ENCODE measurements at places on chromosomes 7 and 10.

DNA sequence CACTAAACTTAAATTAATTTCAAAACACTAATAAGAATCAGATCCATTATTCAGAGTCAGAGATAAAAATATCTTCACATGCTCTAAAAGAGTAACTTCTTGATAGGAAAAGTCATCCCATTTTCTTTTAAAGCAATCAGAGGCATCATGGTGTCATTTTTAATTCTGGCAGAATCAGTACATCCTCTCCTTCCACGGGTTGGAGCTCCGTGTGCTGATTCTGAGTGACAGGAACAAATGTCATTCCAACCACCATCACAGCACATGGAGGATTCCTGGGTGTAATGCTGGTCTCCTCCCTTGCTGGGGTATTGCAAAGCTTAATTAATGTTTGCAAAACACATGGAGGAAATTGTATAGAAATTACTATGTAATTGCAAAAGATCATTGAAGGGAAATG is 114.5 kb upstream of the IMMP2L start:
- no peak for DNase-seq

DNA sequence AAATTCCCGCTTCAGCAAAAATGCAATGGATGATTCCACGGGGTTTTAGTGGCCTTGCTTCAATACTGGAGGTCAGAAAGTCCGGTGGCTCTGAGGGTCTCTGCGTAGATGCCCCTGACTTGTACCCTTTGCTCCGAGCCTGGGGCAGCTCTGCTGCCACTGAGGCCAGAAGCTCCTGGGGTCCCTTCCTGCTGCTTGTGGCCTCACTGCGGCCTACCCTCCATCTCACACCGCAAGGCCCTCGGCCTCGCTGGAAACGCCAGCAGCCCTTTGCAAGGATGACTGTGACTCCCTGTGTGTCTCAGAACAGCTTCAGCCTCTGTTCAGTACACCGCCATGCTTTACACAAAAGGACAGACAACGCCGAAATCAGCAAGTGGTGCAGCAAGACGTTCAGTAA is 244.8 kb downstream of the ACTR3B start:
- DNase-seq: no peak

DNA sequence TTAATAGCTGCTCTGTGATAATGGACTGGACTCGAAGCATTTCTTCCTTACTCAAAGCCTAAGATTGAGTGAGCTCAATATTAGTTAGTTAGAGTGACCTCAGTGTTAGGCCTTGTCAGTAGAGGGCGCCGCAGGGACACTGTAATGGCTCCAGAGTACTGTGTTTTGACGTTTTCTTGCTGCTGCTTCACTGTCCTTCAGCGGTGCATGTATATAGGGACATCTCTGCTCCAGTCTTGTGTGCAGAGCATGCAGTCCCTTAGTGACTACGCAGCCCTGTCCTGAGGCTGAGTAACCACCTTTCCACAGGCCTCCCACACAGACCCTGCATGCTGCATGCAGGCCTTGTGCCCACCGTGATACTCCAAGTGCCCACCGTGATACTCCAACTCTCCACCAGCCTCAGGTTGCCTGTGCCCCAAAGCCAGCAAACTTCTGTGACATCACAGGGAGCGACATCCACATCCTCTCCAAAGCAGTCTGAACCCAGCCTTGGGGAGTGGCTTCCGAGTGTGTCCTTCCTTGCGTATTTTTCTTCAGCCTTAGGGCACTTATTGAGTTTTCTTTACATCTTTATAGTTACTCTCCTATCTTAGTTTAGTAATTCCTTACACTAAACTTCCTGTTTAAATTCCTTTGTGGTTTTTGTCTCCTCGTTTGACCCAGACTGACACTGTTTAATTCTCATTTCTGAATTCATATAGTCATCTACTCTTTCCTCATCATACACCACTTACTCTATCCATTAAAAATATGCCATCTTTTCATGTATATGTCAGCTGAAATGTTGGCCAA is 118.2 kb downstream of the JAZF1 start:
- DNase-seq: peak; percentile 84

DNA sequence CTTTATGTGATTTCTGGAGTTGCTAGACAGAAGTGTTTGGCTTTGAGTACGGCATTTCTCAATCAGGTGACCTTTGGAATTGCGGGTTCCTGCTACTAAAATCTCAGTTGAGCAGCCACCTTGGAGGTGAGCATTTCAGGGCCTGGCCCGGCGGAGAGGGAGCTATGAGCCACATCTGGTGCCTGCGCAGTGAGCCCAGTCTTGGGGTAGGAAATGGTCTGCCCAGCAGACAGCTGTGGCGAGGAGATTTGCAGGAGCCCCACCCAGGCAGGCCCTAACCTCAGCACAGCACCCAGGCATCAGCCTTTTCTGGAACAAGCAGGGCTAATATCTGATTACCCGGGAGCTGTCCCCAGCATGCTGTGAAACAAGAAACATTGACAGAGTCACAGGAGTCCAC is 547.9 kb upstream of the FOXK1 start:
- DNase-seq: no peak

DNA sequence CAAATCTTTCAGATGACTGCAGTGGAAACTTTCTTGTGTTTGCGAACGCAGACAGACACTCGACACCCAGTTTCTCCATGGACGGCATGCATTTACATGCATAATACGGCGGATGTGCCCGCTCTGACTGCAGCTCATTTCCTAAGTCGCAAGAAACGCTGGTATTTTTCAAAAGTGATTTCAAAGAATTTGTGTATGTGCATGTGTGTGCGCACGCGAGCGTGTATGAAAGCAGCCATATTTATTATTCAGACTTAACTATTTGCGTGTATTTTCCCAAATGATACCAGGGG is 436.5 kb upstream of the MGMT start:
- DNase-seq: no peak

DNA sequence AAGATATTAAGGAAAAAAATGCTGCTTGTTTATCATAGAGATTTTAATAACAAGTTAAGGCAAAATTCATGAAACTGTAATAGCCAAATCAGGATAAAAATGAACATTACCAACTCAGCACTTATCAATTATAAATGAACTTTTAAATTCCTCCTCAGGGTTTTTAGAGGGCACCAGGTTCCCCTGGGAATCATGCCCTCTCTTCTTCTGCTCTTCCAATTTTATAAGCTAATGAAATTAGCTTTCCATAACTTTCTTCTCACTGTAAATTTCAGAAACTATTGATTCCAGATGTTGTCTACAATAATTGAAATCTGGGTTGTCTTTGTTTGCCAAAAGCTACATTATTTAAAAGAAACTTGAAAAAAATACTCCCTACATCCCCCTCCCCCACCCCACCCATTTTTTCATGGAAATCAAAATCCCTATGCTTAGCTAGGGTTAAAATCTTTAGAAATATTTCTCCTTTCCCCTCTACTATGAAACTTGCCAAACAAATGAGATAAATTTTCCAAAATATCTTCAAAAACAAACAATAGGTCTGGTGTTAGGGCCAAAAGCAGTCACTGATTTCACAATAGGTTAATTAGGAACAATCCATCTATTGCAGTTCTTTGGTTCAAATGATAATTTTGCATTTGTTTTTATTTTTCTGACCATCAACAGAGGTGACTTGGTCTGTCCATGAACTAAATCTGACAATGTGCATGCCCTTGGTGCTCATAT is 187.7 kb downstream of the DOCK4 start:
- no peak for DNase-seq

GRCh38 chr7:105268056-105268455 is 120.7 kb downstream of the SRPK2 start:
- no peak for DNase-seq

- DNase-seq: no peak
Observed at GRCh38 chr7:31096198-31096876, 44.2 kb downstream of the ADCYAP1R1 start.

- DNase-seq: no peak
Observed at GRCh38 chr10:86372784-86373239, 6.2 kb upstream of the GRID1 start.

GRCh38 chr7:106371629-106372028 is 86.8 kb upstream of the NAMPT start:
- DNase-seq: no peak

DNA sequence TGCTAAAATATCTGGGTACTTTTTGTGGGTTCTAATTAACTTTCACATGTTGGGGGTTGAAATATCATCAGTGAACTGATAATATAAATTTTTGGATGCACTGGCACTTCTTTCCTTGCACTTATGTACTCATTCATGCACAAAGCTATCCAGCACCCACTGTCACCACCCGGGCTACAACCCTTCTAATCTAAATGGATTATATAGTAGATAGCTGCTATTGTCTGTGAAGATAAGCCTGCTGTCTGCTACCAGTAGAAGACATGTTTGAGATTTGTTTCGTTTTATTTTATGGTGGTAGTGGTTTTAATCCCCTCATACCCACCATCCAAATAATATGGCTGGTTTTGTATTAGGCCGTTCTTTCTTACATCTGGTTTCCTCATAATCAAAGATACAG is 353.5 kb upstream of the LRGUK start:
- no peak for DNase-seq

DNA sequence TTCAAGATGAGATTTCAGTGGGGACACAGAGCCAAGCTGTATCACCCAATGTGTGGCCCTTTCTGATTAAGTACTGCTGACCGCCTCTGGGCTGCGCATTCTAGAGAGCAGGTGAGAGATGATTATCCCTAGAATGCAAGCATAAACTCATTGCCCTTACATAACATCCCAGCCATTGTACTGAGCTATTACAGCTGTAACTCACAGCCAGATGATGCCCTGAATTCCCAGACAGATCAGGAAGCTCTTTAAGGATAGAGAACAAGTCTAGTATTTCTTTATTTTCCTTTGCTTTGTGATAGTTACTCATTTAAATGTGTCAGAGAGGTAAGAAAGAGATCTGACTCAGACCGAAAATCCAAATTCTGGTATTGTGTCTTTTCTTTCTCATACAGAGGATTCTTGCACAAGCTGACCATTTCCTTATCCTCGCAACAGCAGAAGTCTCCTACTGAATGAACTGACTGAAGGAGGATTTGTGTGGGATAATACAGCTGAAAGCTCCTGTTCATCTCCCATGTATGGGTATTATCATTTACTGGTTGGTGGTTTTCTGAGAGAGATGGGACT is 58.4 kb downstream of the ZNF22 start:
- DNase-seq: no peak

- no peak for DNase-seq
Observed at GRCh38 chr10:52283174-52283573, 30.9 kb upstream of the DKK1 start.

DNA sequence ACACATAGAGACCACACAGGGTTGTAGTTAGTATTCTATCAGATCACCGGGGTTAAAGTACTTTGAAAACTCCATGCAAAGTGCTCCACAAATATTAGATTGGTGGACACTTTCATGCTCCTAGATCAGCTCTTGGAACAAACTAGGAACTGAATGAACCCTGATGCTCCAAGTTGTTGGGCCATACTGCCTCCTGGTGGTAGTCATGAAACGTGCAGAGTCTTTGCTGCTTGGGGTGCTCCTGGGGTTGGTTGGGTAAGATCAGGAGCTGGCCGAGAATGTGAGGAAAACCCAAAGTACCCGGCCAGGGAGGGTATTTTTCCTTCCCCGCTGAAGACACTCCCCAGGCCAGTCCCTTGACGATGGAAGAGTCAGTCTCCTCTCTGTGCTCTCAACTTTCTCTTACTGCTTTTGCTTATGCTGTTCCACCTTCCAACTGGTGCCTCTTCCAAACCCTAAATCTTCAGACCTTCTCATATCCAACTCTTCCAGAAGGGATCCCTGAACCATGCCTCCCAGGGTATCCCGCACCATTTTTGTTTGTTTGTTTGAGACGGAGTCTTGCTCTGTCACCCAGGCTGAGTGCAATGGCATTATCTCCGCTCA is 918 bp upstream of the RPEL1 start:
- peak; percentile 42 for DNase-seq

GRCh38 chr10:124626759-124627380 is 117.3 kb downstream of the FAM53B start:
- peak; percentile 12 for DNase-seq

- DNase-seq: no peak
Observed at GRCh38 chr10:28744069-28744768, 66.9 kb downstream of the BAMBI start.

DNA sequence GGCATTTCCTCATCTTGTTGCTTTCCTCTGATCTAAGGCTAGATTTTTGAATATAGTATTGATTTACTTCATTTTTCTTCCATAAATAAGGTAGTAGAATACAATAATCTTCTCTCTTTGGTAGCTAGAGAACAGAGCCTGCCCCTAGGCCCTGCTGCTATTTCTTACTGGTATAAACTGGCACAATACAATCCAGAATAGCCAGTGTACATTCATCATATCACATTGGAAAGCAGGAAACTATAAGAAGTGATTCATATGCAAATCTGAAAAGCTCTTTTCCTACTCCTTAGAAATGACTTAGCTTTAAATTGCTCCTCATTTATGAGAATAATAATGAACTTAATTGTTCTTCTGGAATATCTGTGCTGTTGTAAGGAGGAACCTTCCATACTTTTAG is 100.2 kb downstream of the KCND2 start:
- DNase-seq: no peak

DNA sequence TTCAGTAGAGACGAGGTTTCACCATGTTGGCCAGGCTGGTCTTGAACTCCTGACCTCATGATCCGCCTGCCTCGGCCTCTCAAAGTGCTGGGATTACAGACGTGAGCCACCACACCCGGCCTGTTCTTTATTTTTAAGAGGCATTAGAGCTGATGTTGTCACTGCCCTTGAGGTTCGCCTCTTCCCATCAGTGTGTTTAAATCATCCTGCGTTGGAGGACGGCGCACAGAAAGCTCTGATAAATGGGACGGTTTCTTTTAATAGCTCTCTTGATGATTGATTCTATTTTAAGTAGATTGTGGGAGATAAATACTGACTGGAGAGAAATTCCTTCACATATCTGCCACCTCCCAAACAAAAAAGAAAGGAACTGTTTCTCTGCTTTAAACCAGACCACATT is 29.0 kb downstream of the UPP1 start:
- no peak for DNase-seq

GRCh38 chr10:94357193-94357592 is 5.5 kb downstream of the NOC3L start:
- DNase-seq: no peak

GRCh38 chr10:78458983-78459638 is 425.4 kb downstream of the RPS24 start:
- peak; percentile 97 for DNase-seq

DNA sequence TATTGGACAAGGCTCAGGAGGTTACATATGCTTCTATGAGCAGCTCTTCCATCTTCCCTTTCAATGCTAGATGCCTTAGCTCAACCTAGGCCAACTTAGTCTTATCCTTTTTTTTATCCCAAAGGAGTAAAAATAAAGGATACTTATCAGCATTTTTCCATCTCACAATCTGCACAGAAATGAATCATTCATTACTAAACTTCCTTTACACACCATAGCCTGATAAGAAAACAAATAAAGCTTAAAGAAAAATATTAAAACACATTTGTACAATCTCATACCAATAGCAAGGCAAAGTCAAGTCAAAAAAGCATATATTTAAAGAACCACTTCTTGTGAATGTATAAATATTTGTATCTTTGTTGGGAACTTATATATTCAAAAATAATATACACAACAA is 407.4 kb downstream of the GRM8 start:
- no peak for DNase-seq

- no peak for DNase-seq
Observed at GRCh38 chr7:18740579-18740988, 245.0 kb downstream of the HDAC9 start.

GRCh38 chr10:19971343-19972052 is 155.3 kb downstream of the PLXDC2 start:
- DNase-seq: no peak

Measured in NCI-H510A treated with DMSO at 0.1 percent for 48 hours (cell line).